ENCODE measurements at places on chromosomes 11 and 22.

- no peak overlapping the region for H3K27ac ChIP-seq
- H3K4me1 ChIP-seq = peaks cover 7% of the 10 kb centered on the region
Measured at GRCh38 chr11:94785509-94785908, 17.4 kb downstream of the AMOTL1 start.

GRCh38 chr11:1817511-1817910 is 17.3 kb upstream of the SYT8 start:
- H3K4me3 ChIP-seq = no peak overlapping the region
- no peaks in the 10 kb centered on the region for H3K4me1 ChIP-seq
- no peak for DNase-seq
- no peak overlapping the region for H3K27ac ChIP-seq
- H3K27me3 ChIP-seq = peaks cover 4% of the 10 kb centered on the region

GRCh38 chr22:26431261-26431995 is 2.4 kb downstream of the ASPHD2 start:
- H3K4me3 ChIP-seq = peak overlapping the region; percentile 79
- H3K36me3 ChIP-seq = peaks cover 12% of the 10 kb centered on the region
- DNase-seq = no peak
- peak overlapping the region; percentile 66 for H3K27ac ChIP-seq

- H3K4me3 ChIP-seq = no peak overlapping the region
- H3K4me1 ChIP-seq = no peaks in the 10 kb centered on the region
Measured at GRCh38 chr11:40508303-40508702, 951.1 kb downstream of the LRRC4C start.

- DNase-seq = no peak
- H3K36me3 ChIP-seq = peaks cover 3% of the 10 kb centered on the region
- no peak overlapping the region for H3K4me3 ChIP-seq
- no peak overlapping the region for H3K27ac ChIP-seq
- peaks cover 54% of the 10 kb centered on the region for H3K4me1 ChIP-seq
Measured at GRCh38 chr22:40606306-40606705, 30.2 kb downstream of the MRTFA start.

DNA sequence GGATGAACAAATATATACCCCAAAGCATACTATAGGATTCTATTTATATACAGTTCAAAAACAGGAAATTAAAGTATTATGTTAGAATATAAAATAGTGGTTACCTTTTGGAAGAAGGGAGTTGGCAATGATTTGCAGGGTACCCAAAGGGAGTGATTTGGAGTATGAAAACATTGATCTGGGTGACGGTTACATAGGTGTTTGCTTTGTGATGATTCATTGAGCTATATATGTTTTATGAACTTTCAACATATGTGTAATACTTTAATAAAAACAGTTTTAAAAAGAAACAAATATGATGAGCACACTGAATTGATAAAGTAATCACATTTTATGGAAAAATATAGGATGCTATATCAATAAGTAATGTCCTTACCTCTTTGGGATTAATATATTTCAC is 36.0 kb downstream of the C11orf65 start:
- H3K4me3 ChIP-seq = no peak overlapping the region
- no peak for DNase-seq
- no peaks in the 10 kb centered on the region for H3K27me3 ChIP-seq
- H3K27ac ChIP-seq = no peak overlapping the region

- peaks cover 7% of the 10 kb centered on the region for H3K36me3 ChIP-seq
- no peaks in the 10 kb centered on the region for H3K27me3 ChIP-seq
- no peak overlapping the region for H3K4me3 ChIP-seq
- no peaks in the 10 kb centered on the region for H3K4me1 ChIP-seq
- no peak for DNase-seq
Measured at GRCh38 chr22:20003304-20003703, 13.3 kb downstream of the ARVCF start.
